ENCODE measurements at places on chromosomes 2 and 18.

- no peak for DNase-seq
Measured at GRCh38 chr2:197596766-197597165, 78.6 kb downstream of the RFTN2 start.

DNA sequence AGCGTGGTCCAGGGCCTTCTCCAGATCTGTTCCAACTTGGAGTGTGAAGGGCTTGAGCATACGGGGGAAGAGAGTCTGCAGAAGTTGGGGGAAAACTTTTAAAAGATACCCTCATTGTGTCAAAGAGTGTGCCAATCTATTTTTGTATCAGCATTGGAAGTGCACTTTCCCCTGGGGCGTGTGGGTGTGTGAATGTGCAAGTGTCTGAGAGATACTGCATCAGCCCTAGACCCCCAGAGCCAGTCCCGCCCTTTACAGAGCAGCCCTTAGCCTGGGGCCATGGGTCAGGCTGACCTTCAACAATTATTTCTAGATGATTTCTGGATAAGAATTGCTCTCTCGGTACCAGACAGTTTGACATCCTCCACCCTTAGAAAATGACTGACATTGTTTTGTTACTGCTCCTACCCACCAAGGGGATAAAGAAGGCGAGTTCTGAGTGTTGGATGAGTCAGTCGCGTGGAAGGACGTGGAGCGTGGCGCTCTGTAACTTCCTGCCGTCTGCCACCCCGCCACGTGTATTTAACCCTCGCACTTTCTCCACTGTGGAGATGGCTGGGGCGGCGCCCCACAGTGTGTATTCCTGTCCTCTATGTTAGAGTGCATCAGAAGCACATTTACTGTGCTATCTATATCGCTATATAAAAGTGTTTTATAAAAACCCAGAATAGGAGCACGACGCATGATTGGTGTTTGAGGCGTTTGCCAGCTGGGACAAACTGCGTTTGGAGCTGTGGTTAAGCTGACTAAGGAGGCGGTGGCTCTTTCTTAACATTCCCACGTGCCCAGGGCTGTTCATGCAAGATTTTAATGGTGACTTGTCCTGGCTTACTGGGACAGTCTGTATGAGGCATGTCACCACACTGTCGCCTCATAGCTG, 122.6 kb downstream of the CABLES1 start:
- peak; percentile 13 for DNase-seq

DNA sequence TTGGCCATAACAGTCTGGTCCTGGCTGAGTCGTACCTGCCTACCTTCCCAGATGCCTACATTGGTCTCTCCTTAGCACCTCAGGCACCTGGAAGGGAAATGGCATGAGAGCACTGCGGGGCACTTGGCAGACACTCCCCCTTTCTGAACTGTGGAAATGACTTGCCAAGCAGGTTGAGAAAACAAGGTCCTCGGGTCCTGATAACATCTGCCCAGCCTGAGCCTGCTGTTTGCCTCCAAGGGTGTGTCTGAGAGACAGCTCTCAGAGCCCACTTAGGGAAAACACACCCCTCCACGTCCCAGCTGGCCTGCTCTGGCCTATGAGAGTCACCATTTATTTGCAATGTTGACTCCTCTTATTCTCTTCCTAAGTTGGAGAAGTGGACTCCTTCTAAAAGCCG, 10.5 kb downstream of the FAM110C start:
- DNase-seq, result no peak

- no peak for DNase-seq
Measured at GRCh38 chr18:2871111-2871720, 24.4 kb downstream of the EMILIN2 start.

DNA sequence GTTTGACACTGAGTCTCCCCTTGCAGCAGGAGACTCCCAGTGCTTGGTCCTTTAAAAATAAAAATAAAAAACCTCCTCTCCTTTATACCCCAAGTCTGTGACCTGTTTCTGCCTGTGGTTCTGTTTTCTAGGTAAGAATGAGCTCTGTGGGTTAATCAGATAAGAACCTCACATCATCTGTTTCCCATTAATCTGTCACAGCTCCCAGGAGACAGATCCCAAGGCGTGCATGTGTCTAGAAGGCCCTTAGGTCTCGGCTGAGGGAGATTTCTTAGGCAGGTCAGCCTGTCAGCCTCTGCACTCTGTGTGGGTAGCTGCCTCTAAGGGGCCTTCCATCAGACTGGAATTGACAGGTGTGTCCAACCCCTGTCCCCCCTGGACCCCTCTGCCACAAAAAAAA, 80.7 kb downstream of the FHOD3 start:
- no peak for DNase-seq

- no peak for DNase-seq
Measured at GRCh38 chr2:169823996-169824372, 721 bp downstream of the METTL5 start.

DNA sequence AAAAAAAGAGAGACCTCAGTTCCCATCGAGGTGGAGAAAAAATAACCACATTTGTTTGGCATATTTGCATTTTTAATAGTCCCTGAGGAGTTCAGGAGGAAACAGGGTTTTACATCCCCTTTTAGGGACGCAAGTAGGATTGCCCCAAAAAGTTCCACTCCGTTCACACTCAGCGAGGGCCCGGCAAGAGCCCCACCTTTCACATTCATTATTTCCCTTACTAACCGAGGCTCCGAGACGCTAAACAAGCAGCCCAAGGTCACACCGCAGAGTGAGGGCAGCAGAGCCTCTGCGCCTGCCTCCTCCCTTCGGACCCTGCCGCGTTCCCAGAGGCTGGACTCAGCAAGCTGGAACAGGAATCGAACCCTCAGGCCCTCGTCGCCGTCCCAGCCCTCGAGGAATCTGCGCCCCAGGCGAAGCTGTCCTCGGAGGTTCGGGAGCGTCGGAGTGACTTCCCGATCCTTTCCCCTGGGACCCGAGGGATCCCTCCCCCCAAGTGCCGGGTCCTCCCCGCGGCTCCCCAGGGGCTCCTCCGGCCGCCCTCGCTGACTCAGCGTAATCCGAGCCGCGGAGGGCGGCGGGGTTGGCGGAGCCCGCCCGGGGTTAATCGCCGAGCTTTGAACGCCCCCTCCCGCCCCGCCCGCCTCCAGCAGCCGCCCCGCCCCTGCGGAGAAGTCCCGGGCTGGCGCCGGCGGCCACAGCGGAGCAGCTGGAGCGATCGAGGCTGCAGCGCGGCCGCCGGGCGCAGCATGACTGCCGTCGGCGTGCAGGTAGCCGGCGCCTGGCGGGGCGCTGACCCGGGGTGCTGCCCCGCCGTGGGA, at the start of gene TMEM37:
Gene TMEM37, plus strand, starts transcription at position 700 of the 821 bp plus-strand sequence. Its CDS starts 50 bp downstream, at position 750.
- DNase-seq, result no peak

DNA sequence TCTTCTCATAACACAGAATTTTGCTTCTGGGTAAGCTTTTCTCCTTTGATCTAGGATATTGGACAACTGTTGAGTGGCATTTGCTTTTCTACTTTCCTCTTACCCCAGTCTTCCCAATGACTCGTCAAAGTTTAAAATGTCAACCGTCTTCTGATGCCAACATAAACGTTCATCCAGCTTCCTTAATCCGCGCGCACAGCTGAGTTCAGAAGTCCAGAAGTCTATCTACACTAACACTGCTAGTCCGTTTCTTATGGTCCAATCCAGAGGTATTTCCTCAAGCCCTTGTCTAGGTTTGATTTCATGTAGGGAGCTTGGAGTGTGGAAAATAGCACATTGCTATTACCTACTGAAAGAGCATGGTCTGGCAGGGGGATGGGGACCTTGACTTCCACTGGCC, 48.7 kb downstream of the MFSD6 start:
- DNase-seq, result no peak

DNA sequence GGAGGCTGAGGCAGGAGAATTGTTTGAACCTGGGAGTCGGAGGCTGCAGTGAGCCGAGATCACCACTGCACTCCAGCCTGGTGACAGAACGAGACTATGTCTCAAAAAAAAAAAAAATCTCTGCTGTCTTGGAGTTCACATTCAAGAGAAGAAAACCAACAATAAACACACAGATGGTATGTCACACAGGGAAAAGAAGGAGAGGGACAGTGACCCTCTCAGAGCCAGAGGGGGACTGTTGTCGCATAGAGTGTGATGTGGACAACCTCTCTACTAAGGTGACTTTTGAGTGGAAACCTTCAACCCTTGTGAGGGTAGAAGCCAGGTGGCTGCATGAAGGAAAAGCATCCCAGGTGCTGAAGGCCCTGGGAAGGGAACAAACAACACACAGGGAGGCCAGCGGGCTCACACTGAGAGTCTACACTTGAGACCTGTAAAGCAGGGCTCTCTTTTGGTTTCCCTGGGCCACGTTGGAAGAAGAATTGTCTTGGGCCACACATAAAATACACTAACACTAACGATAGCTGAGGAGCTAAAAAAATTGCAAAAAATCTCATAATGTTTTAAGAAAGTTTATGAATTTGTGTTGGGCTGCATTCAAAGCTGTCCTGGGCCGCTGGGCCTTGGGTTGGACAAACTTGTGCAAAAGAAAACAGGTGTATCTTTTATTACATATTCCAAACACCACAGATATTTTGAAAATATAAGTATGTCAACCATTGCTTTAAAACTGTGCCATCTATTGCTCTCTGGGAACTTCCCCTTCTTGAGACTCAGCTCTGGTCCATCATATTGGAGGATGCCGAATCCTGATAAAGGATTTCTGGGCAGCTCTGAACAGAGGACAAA, 136.0 kb downstream of the DDX1 start:
- DNase-seq, result no peak

GRCh38 chr2:47002031-47002430, 86.4 kb upstream of the MCFD2 start:
- no peak for DNase-seq

DNA sequence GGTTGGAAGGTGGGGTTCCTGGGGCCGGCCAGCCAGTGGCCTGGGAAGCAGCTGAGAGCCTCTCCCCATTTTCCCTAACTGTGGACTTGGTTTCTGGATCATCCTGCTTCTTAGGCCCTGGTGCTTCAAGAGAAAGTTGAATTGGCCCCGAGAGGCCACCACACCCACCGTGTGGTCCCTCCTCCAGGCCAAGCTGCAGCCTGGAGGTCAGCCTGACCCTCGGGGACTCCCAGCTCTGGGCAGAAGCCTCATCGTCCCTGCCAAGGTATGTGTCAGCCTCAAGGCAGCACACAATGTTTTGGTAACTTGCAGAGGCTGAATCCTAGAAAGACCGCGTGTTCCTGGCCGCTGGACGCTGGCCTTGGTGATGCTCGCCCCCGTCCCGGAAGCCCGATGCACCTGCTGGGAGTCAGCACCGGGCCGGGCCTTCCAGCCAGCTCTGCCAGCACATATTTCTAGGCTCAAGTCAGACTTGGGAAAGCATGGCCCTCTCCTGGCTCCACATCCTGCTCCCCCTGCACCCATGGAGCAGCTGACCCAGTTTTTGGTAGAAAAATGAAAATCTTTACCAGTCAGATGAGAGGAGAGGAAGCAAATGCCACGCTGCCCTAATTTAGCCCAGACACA, 72.6 kb downstream of the ACTR2 start:
- DNase-seq, result no peak

DNA sequence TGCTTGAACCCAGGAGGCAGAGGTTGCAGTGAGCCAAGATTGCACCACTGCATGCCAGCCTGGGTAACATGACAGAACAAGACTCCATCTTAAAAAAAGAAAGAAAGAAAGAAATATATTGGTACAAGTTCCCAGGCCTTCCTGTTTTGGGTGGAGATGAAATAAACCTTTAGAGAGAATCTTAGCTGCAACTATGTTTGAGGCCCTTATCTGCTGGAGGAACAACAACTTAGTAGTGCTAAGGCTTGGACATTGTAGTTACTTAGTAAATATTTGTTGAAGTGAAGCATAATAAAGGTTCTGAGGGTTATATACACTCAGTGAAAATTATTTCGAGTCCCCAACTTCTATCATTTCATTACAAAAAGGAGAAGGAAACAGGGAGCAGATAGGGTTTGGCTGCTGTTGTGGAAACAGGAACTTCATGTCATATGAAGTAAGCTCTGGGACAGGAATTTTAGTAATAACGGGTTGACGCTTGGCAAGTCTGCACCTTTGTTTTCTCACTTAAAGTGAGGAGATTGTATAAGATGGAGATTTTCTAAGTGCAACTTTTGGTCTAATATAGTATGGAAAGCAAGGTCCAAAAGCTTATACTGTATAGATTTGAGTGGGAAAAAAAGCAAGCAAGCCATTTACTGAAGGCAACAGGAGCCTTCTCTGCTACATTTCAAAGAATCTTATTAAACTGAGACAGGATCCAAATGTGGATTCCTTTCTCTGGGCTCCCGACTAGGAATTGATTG, 40.0 kb upstream of the AGPS start:
- peak; percentile 53 for DNase-seq

DNA sequence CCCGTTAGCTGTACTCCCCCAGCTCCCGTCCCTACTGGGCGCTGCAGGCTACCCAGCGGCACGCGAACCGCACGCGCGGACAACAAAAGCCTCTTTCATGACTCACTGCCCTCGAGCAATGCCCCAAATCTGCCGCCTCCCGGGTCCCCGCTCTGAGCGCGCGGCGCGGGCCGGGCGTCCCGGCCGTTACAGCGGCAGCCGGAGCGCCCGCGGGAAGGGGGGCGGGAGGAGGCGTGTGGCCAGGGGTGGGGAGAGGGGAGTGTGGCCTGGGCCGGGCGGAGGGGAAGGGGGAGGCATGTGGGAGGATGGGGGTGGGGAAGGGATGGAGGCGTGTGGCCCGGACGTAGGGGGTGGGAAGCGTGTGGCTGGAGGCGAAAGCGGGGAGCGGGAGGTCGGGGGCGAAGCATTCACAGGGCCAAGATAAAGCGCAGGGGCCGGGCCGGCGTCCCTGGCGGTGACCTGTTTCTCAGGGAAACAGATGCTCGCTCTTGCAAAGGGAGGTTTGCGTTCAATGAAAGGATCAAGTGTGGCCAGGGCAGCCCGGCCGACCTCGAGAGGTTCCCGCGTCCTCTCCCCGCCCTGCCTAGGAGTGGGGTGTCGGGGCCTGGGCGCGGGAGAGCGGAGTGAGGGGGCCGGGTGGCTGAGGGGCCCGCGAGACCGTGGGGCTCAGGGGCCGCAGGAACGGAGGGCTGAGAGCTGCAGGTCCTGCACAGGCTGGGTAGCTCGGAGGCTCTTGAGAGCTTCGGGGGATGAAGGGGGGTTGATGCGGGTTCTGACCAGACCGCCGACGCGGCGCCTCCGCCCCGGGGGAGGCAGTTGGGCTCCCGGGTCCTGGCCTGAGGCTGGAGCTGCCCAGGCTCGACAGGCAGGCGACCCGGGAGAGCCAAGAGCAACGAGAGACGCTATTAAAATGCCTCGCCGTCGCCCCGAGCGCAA, 3.5 kb upstream of the NEUROD1 start:
- no peak for DNase-seq

DNA sequence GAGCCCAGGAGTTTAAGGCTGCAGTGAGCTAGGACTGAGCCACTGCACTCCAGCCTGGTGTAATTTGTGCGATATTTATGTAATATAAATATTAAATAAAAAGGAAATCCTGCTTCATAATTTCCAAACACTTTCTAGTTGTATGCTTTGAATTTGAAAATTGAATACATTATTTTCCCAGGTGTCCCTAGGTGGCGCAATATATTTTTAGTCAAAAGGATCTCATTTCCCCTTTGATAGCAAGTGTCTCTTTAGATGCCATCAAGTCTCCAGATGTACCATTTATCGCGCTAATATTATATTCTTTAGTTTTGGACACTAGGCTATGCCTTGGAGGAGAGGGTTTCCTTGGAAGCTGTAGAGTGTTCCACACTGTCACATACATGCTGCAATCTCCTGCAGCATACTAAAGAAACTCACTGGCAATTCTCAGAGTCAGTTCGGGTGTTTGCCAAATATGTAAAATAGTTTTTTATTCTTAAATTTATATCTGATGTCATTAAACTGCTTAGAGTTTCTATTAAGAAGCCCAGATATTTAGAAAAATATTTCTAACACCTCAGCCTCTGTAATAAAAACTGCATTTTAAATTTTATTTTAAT, 5.6 kb upstream of the WDR7 start:
- DNase-seq, result no peak

Measured in bone marrow (tissue), 2 donors.